ENCODE measurements at places on chromosomes 7 and 10. TPM values are rescaled to one million over a fixed set of nuclear protein-coding genes. Genes with fewer than 3 reads are reported as not detected.

DNA sequence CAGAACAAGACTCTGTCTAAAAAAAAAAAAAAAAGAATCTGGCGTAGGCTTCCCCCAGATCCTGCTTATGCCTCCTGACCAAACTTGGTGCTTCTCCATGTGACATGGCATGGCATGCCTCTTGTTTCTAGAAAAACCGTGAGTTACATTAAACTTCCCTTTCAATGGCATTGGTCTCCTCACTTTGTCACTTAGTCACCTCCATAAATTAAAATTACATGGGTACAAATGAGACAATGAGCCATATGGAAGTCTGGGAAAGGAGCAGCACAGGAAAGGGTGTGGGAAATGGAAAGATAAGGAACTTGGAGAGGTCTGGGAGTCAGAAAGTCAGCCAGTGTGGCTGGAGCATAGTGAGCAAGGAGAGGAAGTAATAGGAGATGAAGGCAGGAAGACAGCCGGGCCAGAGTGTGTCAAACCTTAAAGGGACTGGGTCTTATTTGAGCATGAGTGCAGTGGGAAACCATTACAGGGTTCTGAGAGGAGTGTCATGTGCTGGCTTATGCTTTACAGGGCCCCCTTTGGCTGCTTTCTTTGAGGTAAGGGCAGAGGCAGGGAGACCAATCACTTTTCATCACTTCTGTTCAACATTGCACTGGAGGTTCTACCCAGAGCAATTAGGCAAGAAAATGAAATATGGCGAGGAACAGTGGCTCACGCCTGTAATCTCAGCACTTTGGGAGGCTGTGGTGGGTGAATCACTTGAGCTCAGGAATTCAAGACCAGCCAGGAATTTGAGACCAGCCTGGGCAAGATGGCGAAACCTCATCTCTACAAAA, 21.3 kb upstream of the ZMIZ2 start:
- no peak for DNase-seq

- DNase-seq, result no peak
Observed at GRCh38 chr7:1586827-1587705, 17.2 kb upstream of the PSMG3 start.

DNA sequence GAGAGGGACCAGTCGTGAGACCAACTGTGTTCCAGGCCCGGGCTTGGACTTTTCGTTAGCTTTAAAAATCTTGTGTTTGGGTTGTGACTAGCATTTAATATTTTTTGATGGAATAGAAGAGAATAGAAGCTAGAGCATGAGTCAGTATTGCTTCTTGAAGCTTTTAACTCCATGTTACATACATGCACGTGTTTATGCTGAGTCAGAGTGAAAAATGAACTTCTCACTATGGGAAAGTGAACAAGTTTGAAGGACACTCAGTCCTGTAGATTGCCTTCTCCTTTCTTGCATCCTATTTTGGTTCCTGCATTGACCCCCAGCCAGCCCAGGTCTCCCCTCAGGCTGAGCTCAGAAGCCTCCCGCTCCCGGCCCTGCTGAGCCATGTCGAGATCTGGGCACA, 31.8 kb downstream of the GHRHR start:
- no peak for DNase-seq

- DNase-seq, result no peak
Observed at GRCh38 chr7:105096306-105096705, 82.3 kb downstream of the KMT2E start.

DNA sequence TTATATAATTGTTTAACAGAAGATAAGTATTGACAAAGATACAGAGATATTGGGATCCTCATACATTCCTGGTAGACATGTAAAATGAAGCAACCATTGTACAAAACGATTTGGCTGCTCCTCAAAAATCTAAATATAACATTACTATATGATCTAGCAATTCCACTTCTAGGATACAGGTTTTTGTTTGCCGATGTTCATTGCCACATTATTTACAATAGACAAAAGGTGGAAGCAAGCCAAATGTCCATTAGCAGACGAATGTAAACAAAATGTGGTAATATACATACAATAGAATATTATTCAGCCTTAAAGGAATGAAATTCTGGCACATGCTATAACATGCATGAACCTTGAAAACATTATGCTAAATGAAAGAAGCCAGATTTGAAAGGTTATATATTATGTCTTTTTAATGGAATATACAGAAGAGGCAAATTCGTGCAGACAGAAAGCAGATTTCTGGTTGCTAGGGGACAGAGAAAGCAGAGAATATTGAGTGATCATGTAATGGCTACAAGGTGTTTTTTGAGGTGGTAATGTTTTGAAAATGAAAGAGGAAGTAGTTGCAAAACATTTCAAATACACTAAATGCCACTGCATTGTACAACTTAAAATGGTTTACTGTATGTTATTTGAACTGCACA, 44.9 kb downstream of the POLR1F start:
- no peak for DNase-seq

CDH23 gene
- 6.4 TPM for total RNA-seq

GRCh38 chr10:33152146-33152545, 182.3 kb downstream of the NRP1 start:
- no peak for DNase-seq

GRCh38 chr10:94041206-94041605, 47.5 kb downstream of the PLCE1 start:
- no peak for DNase-seq

FZD1 gene
- 34.8 TPM for total RNA-seq

DNA sequence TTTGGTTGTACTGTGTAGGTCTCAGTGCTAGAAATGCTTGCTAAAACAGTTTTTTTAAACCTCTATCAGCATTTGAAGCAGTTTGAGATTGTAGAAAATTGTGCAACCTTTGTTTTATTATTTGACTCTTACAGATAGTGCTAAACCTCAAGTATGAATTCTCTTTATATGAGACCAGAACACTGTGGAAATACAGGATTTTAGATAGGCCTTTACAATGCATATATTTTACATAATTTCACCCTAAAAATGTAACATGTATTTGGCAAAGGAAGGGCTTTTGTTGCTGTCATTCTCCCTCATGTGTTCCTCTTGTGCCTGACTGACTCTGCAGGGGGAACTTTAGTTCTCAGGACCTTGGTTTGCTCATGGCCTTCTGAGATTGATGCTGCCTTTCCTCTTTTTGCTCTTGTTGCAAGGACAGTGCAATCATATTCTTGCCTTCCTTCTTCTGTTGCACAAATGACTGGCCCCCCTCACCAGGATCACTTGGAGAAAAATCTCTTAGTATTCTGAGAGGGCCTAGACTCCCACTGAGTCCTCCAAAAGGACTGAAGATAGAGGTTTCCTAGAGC, 188.7 kb downstream of the PPP1R9A start:
- DNase-seq, result no peak

DNA sequence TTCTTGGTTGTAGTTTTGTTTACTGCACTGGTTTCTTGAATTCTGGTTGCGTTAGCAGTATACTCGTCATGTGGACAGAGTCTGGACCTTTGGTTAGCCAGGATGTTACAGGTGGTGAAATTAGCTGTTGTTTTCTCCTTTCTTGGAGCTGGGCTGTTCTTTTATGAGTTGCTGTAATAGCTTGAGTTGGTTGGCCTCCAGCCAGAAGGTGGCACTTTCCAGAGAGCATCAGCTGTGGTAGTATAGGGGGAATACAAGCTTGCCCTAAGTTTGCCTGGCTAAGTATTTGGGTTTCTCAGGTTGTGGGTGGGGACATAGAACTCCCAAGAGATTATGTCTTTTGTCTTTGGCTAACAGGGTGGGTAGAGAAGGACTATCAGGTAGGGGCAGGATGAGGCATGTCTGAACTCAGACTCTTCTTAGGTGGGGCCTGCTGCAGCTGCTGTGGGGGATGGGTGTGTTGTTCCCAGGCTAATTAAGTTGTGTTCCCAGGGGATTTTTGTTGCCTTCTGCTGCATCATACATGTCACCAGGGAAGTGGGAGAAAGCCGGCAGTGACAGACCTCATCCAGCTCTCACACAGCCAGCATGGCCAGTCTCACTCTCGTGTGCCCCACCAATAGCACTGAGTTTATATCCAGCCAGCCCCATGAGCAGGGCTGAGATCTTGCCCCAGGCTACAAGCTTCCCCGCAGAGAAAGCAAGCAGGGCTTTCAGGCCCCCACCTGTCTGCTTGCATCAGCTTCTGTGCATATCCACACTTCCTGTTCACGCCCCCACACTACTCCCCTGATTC, 246.7 kb upstream of the TPK1 start:
- DNase-seq, result no peak

ACSM6 gene
- not detected for total RNA-seq

- no peak for DNase-seq
Observed at GRCh38 chr10:80582286-80582960, 44.7 kb downstream of the SH2D4B start.

GRCh38 chr7:138081868-138082267, 5.6 kb downstream of the AKR1D1 start:
- DNase-seq, result no peak

FAM204A gene
- 70.6 TPM for total RNA-seq

TEX47 gene
- not detected for total RNA-seq

DNA sequence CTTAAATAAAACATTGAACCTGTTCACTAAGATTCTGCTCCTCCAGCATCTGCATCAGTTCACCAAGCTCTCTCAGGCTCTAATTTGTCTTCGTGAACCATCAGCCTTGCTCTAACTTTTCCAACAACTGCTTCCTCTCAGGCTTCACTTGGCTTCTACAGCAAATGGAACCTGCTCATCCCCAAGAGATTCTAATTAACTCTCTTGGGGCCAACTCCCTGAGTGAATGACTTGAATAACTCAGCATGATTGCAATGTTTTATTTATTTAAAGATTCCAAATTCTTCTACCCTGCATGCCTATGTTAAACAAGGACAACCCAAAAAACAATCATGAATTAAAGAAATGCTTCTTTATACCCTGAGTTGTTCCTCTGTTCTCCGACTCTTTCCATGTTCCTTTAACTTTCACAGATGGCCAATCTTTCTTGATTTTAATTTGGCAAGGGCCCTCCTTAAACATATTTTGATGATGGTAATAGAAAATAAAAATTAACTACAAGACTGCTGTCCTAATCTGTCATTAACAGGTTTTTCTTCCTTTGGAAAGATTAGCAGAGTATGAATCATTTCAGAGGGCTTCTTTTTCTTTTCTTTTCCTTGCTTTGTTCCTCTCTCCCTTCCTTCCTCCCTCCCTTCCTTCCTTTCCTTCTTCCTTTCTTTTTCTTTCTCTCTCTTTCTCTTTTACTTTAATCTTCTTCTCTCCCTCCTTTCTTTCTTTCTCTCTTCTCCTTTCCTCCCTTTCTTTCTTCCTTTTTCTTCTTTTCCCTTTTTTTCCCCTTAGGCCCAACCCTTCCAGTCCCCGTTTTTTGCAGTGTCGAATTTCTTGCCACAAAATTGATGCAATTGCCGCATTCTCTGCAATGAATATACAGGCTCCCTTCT, 195.0 kb upstream of the RHOBTB1 start:
- DNase-seq, result no peak

DNA sequence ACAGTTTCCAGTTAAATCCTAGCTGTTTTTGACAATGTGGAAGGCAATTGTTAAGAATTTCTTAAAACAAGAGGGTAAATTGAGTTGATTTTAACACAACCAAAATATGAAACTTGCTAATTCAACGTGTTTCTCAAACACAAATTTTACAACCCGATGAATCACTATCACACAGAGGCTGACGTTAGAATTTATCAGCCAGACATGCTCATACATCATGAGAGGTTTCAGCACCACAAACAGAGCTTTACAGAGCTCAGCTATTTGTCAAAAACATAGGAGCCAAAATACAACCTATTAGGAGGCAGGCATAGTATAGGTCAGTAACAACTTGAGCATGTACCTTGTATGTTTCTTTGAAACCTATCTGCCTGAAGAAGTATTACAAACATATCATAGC, 36.1 kb downstream of the LRRN3 start:
- no peak for DNase-seq

DNA sequence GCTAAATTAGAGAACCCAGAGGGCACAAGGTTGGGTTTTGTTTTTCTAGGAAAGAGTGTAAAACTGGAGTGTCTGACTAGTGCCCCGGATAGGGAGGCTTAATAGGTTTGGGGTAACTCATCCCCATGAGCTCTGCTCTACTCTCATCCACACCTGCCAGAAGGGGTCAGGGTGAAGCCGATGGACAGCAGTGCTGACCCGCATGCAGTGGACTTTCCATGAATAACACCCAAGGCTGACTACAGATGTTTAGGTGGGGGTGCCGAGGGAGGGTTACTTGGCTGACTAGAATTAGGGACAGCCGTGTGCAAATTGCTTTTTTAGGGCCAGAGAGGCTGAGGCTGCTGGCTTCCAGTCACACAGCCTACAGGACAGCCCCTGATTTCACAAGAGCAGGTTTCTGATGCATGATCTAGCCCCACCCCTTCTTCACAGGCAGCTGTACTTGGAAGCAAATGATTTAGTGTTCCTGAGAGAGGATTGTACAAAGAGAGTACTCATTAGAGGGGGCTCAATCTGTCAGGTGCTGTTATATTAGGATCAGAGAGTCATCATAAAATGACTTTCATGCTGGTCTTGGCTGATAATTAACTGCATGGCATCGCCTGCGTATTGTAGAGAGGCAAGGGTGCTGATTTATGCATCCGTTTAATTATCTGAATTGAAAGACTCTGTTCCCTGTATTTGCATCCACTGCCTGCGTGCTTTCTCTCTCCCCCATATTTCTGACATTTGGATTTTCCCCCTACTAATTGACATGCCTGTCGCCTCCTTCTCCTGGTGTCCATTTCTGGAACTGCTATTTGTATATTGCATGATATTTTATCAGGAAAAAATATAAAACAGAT, 9.5 kb downstream of the INHBA start:
- peak; percentile 48 for DNase-seq

TMEM229A gene
- total RNA-seq, result not detected

- no peak for DNase-seq
Observed at GRCh38 chr10:129391464-129391863, 75.6 kb upstream of the MGMT start.

TMEM236 gene
- total RNA-seq, result 1.9 TPM

DNA sequence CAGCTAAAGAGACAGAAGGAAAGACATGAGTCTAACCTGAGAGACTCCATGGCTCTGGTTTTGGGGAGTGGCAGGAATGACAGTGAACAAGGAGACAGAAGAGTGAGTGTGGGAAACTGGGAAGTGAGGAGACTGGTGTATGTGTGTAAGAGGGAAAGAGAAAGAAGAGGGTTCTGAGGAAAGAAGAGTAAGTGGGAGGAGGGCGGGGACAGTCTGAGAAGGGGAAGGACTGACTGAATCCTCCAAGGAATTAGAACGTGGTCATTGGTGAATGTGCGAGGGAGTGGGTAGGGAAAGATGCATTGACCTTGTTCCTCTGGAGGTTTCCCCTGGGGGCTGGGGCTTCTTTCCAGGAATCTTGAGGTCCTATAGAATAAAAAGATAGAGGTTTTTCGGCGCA, 26.6 kb downstream of the WNT8B start:
- DNase-seq, result no peak

Data from kidney (tissue), 22 donors.